Left forelimb (tissue), 1 donor: ENCODE measurements at places on chromosomes 6 and 20.

DNA sequence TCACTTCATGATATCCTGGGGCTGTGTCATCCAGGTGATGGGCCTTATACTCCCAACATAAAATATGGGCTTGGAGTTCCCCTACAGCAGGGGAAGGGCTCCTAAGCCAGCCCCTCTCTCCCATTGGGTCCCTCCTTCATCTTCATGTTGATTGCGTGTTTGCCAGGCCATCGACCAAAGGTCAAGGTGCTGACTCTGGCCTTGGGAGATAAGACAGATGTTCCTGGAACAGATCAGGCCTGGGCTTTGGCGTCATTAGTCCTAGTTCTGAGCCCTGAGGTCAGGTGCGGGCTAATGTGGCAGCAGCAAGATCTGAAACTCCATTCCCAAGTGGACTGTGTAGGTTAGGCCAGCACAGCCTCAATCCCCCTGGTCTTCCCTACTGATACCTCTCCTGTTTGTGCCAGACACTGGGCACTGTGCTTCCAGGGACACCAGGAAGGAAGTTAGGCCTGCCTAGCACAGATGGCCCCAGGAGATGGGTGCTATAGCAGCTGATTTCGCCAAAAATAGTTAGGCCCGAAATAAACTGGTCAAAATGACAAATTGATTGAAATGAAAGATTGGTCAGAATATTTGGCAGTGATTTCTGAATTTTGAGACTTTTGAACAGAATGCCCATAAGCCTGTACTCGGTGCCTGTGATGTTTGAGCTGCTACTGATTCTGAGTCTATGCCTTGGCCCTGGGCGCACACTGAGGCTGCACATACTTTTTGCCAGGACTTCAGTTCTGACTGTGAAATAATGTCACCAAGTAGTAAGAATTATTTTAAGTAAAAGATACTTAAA is 28.8 kb downstream of the EPB41L1 start:
- DNase-seq, result no peak

DNA sequence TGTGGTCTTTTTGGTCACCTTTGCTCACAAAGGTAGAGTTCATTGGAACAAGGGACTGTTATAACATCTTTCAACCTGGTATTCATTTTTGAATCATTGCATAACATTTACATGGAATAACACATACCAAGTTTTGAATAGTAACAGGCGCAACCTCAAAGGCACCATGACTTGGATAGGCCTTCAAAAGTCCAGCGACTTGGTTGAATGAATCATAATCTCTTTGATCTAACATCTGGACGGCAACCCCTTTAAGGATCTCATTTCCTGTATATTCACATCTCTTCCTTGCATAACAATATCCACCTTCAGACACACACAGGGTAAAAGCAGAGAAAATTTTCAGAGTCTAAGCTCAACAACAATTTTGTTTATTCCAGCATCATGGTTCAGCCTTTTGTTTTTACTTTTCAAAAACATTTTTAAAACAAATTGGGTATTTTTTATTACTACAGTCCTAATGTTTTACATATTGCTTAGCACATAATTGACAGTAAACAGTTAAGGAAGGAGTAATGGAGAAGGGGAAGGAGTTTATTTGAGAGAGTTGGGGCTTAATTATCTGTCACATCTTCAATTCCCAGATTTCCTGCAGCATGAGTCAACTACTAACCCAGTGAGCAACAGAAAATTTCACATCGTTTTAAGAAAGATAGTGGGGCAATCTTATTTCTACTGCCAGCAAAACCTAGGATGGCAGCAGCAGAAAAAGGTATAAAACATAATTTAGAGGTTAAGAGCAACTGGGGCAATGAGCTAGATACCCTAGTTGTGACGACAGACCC is 41.8 kb upstream of the F13A1 start:
- no peak for DNase-seq

DNA sequence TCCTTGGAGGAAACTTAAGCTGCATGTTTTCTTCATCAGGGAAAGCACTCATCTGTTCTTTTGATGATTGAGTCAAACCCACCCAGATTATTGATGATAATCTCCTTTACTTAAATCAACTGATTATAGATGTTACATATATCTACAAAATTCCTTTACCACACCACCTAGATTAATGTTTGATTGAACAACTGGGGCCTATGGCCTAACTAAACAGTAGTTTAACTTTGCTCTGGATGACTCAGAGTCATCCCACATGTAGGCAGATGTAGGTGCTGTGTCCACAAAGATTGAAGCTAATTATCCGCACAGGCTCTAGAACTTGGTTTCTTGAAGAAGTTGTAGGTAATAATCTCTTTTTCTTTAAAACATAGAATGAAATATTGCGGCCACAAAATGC is 42.2 kb downstream of the PKIB start:
- DNase-seq, result no peak

GRCh38 chr20:53608071-53608455 is 14.4 kb upstream of the ZNF217 start:
- DNase-seq, result no peak

GRCh38 chr6:117558818-117559217 is 43.5 kb downstream of the GOPC start:
- no peak for DNase-seq

GRCh38 chr6:15065261-15065989 is 180.4 kb upstream of the JARID2 start:
- no peak for DNase-seq

DNA sequence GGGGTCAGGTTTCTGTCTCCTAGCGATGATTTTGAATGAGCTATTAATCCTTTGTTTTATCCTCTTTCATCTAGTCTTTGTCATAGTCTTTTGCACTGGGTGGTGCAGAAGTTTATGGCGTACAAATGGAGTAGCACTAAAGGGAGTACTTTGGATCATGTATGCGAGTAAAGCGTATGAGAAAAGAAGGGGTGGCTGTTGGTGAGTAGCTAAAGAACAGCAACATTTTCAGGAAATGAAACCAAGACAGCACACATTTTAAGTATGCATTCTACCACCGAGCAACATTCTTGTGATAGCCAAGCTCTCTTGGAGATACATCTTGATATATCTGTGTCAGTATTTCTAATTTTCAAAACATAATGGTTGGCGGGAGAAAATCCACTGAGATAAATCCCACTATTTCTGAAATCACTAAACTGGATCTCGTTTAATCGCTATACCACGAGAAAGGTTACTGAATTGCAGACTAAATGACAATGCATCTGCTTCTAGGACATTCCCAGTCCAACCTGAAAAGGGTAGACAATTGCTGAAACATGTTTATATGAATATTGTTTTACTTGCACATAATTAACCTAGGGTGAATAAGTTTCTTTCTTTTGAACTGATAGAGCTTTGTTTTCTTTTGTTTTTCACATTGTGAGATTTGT is 196.1 kb downstream of the TRIM27 start:
- no peak for DNase-seq

- no peak for DNase-seq
Observed at GRCh38 chr6:125722886-125723285, 26.5 kb upstream of the HEY2 start.

GRCh38 chr6:36769676-36770499 is 69.4 kb downstream of the CPNE5 start:
- no peak for DNase-seq

DNA sequence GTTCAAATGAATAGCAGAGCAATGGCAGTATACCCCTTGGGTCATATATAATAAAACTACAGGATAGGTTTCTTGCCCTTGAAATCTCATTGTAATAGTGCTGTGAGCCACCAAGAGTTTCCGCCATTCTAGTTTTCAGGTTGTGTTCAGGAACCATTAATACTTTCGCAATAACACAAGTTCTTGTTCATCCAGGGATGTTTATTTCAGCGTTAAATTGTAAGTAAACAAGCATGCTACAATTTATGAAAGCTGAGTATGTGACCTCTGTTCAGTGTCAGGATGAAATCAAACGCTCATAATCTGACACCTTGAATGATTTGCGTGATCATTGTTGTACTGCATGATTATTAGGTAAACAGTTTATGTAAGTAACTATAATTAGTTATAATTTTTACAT is 22.8 kb downstream of the ANKS1A start:
- no peak for DNase-seq

DNA sequence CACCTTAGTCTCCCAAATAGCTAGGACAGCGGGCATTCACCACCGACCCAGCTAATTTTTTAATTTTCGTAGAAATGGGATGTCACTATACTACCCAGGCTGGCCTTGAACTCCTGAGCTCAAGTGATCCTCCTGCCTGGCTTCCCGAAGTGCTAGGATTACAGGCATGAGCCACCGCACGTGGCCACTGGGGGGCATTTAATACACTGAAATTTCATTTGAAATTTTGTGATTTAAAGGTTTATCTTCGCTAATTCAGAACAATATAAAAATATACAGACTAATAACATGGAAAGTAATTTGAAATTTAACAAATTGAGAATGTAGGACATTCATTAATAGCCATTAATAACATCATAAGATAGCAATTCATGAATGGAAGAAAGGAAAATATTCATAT is 20.5 kb upstream of the TBC1D32 start:
- DNase-seq, result no peak

- no peak for DNase-seq
Observed at GRCh38 chr6:138975815-138976214, 12.2 kb downstream of the REPS1 start.

DNA sequence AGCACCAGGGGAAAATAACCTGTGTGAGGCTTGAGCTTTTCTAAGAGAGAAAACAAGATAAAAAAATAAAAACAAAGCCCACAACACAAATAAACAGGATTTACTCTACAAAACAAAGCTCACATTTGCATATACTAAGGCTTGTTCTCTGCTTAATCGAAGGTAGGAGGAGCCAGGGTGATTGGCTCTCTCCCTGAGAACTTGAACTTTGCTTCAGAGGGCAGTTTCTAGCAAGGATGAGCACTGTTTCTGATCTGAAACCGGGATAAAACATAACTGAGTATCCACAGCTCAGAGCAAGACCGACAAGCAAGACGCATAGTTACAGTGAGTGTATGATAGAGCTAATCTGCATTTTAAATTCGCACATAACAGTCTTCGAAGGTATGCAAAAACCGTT is 200.6 kb downstream of the PRKN start:
- no peak for DNase-seq

DNA sequence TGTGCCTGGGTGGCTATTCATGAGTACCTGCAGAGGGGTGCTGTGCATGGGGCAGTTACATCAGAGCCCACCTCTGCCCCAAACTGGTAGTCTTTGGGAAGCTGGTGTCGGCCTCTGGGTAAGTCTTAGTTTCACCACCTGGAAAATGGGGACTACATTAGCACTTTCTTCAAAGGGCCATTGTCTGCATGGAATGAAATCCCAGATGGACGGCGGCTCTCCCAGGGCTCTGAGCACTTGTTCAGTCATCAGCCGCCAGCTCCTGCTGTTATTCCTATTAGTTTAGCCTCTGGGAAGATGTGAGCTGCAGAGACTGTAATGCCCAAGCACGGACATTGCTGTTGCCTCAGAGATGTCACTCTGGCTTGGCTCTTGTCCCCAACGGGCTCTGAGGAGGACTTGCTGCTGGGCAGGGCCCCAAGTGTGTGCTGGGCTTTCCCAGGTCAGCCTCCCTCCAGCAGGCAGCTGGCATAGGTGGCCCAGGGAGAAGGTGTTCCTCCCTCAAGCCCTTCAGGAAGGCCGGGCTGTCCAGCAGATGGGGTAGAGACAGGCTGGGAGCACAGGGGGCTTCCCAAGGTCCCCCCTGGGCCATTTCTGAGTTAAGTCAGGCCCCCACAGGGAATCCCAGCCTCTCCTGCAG is 268.3 kb downstream of the TFAP2C start:
- no peak for DNase-seq

DNA sequence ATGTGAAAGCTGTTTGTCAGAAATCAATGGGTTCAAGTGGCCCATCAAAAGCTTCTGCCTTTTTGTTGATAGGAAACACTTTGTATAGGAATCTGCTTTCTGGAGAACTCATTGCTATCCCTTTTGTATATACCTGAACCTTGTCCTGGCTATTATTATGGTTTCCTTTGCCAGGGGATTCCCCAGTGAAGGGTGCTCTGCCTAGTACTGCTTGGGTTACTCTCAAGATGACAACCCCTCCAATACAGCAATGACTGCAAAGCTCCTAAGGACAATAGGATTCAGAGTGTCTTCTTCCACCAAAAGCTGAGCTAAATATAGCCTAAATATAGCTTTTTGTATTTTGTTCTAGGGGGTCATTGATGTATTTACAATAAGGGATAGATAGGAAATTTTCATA is 54.0 kb upstream of the PTPRK start:
- DNase-seq, result no peak

DNA sequence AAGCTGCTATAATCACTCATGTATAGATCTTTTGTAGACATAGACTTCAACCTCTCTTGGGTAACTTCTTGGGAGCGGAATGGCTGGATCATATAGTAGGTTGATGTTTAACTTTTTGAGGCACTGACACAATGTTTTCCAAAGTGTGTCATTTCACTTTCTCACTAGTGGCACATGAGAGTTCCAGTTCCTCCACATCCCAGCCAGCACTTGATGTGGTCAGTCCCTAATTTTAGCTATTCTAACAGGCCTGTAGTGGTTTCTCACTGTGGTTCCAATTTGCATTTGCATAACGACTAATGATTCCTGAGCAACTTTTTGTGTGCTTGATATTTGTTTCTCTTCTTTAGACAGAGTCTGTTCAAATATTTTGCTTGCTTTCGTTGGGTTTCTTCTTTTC is 221.3 kb downstream of the DLL1 start:
- no peak for DNase-seq

DNA sequence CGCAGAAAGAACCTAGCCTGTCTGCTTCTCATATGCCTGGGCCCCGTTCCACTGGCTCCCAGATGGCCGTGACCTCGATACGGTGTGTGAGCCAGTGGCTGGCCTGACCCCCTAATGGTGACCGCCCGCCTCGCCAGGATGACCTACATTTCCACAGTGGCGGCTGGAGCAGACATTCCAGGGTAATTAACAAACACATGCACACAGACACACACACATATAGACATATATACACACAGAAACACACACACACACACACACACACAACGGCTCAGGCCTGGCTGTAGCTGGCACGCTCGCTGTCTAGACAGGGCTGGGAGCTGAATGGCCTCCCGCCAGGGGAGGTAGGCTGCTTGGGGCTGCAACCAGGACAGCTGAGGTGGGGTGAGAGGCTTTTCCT is 227.1 kb downstream of the ANKRD60 start:
- no peak for DNase-seq

DNA sequence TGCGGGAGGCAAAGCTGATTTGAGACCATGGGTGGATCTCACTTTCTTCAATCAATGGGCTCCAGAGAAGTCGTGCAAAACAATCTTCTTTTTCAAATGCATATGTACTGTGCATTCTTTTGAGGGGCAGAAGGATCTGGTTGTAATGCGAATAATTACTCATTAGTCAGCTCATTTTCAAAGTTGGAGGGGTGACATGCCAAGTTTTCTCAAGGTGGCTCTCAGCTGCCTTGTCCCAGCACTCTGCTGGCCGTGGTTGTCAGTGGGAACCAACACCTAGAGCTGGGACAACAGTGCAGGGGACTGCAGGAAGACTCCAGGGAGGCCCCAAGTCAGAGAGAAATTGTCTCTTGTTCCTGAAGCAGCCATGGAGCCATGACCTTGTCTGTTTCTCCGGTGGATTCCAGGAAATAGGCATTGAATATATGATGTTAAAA is 25.3 kb downstream of the MYT1 start:
- DNase-seq, result no peak

- no peak for DNase-seq
Observed at GRCh38 chr20:23449421-23449820, 3.3 kb downstream of the CST11 start.
